ENCODE measurements at places on chromosomes 4 and X.

DNA sequence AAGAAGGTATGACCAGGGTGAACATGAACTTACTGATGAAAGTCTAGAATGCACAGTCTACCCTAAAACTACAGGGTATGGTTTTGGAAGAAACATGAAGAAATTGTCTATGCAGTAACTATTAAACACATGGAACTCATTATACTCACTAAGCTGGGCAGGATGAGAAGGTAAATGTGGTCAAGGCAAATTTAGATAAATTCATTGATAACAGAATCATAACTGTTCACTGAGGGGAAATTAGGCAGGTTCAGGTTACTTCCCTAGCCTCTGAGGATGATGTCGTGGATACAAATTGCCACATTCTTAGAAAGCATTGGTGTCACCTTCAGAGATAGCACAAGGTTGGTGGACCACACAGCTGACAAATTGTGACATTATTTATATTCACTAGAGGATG, 40.4 kb upstream of the MID1IP1 start:
- no peak for DNase-seq

GRCh38 chr4:110619463-110620247, 3.2 kb downstream of the PITX2 start:
- no peak for DNase-seq

GRCh38 chrX:147749308-147749707, 162.4 kb upstream of the FMR1 start:
- no peak for DNase-seq

GRCh38 chr4:78627046-78627965, 75.7 kb downstream of the ANXA3 start:
- DNase-seq = no peak

DNA sequence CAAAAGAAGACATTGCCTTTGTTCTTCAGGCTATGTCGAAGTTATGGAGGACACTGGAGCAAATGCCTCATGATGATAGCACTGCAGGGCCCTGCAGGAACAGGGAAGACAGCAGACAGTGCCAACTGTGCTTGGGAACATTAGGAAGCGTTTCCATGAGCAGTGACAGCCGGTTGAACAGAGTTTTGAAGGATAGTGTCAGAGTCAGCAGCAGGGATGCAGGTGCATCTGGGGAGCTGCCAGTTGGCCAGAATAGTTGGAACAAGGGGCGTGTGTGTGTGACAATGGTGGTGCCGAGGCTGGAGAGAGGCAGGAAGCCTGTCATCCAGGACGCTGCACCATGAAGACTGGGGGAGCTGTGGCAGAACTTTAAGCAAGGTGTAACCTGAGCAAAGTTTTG, 88.6 kb downstream of the SHROOM3 start:
- DNase-seq = no peak

DNA sequence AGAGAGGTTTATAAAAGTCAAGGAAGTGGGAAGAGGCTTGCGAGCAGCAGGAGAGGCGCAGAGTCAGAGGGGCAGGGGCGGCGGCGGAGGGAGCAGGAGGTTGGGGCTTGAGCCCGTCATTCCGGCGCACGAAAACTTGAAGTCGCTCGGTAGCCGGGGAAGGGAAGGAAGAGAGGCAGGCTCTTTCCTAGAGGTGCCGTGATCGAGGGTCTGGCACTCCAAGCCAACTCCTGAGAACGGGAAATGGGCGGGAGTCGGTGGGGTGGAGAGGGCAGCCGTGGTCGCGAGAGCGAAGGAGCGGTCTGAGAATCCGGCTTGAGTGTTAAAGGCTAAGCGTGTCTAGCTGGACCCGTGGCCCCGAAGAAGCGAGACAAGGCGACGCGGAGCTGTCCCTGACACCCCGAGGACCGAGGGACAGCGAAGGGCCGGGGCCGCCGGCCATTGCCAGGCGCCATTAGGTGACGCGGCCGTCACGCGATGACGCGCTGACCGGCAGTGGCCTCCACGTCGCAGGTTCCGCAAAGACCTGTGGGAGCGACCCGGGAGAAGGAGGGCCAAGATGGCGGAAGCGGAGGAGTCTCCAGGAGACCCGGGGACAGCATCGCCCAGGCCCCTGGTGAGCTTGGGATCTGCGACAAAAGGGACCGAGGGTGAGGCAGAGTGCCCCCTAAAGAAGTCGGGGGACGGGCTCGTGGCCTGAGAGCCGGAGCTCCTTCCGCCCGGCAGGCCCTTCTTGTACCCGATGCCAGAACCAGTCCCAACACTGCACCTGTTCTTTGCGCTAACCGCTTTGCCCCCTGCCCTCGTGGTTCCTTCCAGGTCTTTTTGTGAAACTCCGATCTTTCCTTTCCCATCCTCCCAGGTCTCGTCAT, at the start of gene YIPF6:
Gene YIPF6 (plus strand): TSS at position 544 of the 872 bp plus-strand sequence. CDS start 16 bp downstream, at position 560.
- peak; percentile 18 for DNase-seq

DNA sequence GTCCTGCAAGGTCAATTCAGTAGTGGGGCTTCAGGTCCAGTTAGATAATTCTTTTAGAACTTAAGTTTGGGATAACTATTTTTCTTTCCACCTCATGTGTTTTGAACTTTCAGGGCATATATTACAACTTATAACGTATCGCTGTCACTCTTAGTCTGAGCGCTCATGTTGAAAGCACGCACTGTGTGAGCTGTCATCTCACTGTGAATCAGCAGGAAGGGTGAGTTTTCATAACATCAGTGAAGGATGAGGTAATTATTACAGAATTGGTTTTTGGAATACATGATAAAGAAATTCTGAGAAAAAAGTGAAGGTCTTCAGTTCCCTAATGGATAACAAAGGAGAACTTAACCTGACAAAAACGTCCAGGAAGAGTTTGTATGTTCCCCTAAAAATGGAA, 45.1 kb upstream of the SLC4A4 start:
- DNase-seq = no peak
